ENCODE measurements at places on chromosomes 1 and 21.

DNA sequence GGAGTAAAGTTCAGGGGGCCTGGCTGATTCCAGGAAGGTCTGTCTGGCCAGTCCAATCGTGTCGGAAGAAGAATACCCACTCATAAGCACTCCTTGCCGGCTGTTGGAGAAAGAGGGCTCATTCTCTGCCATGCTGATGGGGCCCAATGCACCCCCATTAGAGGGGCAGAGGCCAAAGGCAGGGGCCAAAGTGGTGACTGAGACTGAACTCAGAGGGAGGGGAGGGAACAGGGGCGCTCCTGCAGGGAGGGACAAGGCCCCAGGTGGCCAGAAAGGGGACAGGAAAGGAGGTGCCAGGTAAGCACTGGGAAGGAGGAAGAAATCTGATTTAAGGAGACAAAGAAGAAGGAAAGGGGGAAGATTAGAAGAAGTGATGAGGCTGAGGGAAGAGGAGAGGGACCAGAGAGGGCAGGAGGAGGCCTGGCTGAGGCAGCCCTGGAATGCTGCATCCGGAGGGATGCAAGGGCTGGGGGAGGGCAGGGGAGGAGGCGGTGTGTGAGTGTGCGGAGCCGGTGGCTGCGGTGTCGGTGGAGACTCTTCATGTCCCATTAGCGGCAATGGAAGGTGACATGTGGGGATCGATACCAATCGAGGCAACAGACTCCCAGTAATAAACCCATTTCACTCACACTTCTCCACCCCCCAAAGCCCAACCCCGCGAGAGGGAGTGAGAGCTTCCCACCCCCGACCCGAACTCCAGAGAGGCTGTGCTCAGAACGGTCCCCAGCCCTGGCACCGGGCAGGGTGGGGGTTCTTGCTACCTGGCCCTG is 12.0 kb upstream of the ETV3L start:
- no peaks in the 10 kb centered on the region for H3K4me1 ChIP-seq
- H3K27me3 ChIP-seq, result peaks cover 69% of the 10 kb centered on the region
- H3K4me3 ChIP-seq, result no peak overlapping the region

GRCh38 chr1:59556398-59556797 is 258.4 kb upstream of the HOOK1 start:
- no peaks in the 10 kb centered on the region for H3K27me3 ChIP-seq
- DNase-seq, result no peak
- peaks cover 10% of the 10 kb centered on the region for H3K4me1 ChIP-seq
- no peak overlapping the region for H3K4me3 ChIP-seq
- no peaks in the 10 kb centered on the region for H3K36me3 ChIP-seq

DNA sequence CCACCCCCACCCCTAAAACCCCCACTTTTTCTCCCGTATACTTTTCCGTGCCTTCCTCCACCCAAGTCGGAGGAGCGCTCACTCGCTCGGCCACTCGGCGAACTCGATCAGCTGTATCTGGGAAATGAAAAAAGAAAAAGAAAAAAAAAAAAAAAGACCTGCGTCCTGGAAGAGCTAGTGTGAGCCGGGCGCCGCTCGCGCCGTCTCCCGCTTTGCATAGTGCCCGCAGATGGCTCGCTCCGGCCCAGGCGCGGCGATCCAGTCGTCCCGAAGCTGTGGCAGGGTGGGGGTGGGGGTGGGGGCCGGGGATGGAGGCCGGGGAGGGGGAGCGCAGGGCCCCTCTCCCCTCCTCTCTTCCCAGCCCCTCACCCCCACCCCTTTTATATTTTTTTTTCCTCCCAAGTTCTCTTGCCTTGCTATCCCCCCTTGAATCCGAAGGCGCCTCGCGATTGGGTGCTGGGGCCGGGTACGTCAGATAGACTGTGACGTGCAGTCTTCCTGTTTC is 299 bp upstream of the PROX1 start:
- H3K27ac ChIP-seq, result peak overlapping the region; percentile 76
- DNase-seq, result no peak
- peaks cover 56% of the 10 kb centered on the region for H3K4me1 ChIP-seq
- peak overlapping the region; percentile 77 for H3K4me3 ChIP-seq

GRCh38 chr1:21255284-21255942 is 34.9 kb downstream of the ECE1 start:
- peaks cover 67% of the 10 kb centered on the region for H3K36me3 ChIP-seq
- DNase-seq, result peak; percentile 93
- H3K4me3 ChIP-seq, result no peak overlapping the region
- peak overlapping the region; percentile 80 for H3K27ac ChIP-seq

- DNase-seq, result peak; percentile 100
- no peaks in the 10 kb centered on the region for H3K27me3 ChIP-seq
- H3K4me1 ChIP-seq, result peaks cover 32% of the 10 kb centered on the region
- peak within 1 kb of the TSS; percentile 100 for H3K4me3 ChIP-seq
Observed at GRCh38 chr1:153922972-153923925, at the start of gene GATAD2B. GATAD2B (minus strand) TSS chr1:153922972; CDS start chr1:153828347, 94,625 bp downstream.

GRCh38 chr1:72649211-72649888 is 367.0 kb upstream of the NEGR1 start:
- H3K4me1 ChIP-seq, result no peaks in the 10 kb centered on the region
- H3K4me3 ChIP-seq, result no peak overlapping the region
- H3K27ac ChIP-seq, result no peak overlapping the region
- no peaks in the 10 kb centered on the region for H3K27me3 ChIP-seq
- DNase-seq, result no peak

DNA sequence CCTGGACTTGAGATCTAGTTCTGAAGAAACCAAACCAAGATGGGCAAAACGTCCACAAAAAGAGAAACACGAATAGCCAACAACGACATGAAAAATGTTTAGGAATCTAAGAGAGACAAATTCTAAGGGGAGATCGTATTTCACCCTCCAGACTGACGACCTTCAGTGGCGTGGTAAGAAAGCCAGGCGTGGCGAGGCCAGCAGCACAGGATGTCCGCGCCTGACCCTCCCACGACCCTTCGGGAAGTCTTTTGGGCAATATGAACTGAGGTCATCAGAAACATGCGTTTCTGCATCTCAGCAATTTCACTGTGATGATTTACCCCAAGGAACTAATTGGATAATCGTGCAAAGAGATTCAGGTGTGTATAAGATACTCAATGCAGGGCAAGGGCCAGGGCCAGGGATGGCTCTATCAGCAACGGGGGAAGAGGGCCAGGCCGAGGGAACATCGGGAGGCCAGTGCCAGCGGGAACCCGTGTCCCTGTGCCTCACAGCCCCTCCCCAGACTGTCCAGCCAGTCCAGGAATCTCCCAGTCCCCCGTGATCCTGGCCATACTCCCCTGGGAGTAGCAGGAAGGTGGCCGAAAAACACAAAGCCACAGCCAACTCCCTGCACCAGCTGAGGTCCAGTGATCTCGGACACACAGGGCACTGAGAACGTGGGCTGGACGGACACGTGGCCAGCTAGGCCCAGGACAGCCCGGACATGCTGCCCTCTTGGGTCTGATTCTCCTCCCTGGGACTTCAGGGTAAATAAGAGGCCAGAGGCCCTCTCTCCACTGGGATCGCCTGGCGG is 53.6 kb upstream of the ADARB1 start:
- no peaks in the 10 kb centered on the region for H3K36me3 ChIP-seq
- no peak overlapping the region for H3K4me3 ChIP-seq
- H3K27me3 ChIP-seq, result no peaks in the 10 kb centered on the region
- H3K27ac ChIP-seq, result peak overlapping the region; percentile 99
- DNase-seq, result peak; percentile 33

DNA sequence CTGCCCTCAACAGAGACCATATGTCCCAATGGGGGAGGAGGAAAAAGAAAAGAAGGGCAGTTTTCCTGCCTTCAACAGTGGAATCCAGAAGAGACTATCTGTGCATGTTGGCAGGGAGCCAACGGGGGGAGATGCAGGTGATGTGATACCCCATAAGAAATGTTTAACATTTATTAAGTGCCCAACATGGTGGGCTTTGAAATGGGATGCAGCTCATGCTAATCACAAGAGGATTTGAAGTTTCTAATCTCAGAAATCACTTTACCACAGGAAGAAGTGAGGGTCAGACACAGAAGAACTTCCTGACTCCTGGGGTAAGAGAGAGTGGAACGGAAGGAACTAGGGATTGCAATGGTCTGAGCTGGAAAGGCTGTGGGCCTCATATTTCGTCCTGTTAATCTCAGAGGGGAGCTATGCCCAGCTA is 16.2 kb downstream of the CSRP1 start:
- H3K27me3 ChIP-seq, result no peaks in the 10 kb centered on the region
- peak overlapping the region; percentile 97 for H3K27ac ChIP-seq
- no peak for DNase-seq
- no peak overlapping the region for H3K4me3 ChIP-seq
- H3K4me1 ChIP-seq, result peaks cover 8% of the 10 kb centered on the region
- H3K36me3 ChIP-seq, result peaks cover 93% of the 10 kb centered on the region

- no peak overlapping the region for H3K4me3 ChIP-seq
- no peaks in the 10 kb centered on the region for H3K36me3 ChIP-seq
- no peak overlapping the region for H3K27ac ChIP-seq
- no peaks in the 10 kb centered on the region for H3K4me1 ChIP-seq
- H3K27me3 ChIP-seq, result no peaks in the 10 kb centered on the region
- no peak for DNase-seq
Observed at GRCh38 chr1:45018599-45019230, 6.7 kb downstream of the UROD start.

Measured in tibial artery (tissue), 4 donors.